ENCODE measurements at places on chromosomes 13 and 19.

GRCh38 chr13:29593605-29594297, 1.7 kb downstream of the SLC7A1 start:
- DNase-seq = no peak

GRCh38 chr19:49818649-49819370, 721 bp downstream of the MED25 start:
- no peak for DNase-seq

DNA sequence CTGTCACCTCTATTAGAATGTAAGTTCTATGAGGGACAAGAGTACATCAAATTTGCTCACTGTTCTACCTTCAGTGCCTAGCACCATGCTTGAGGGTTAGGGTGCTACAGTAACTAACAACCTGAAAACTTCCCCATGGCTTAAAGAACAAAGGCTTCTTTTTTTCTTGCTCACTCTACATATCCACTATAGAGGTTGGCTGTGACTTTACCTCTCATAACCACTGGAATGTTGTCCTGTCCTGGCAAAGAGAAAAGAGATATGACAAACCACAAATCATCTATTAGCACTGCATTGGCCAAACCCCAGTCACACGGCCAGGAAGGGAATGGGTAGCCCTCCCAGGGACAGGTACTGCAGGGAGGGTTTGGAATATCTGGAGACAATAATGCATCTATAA, 23.2 kb upstream of the ACOD1 start:
- no peak for DNase-seq

- no peak for DNase-seq
Measured at GRCh38 chr19:32542477-32543108, 38.4 kb upstream of the PDCD5 start.

GRCh38 chr13:110230661-110231347, 76.2 kb downstream of the COL4A1 start:
- DNase-seq = no peak

GRCh38 chr19:49590971-49591730, at the start of gene PRR12:
Gene PRR12, plus strand, starts transcription at chr19:49591182. Its CDS starts 473 bp downstream, at chr19:49591655.
- DNase-seq = peak; percentile 65

DNA sequence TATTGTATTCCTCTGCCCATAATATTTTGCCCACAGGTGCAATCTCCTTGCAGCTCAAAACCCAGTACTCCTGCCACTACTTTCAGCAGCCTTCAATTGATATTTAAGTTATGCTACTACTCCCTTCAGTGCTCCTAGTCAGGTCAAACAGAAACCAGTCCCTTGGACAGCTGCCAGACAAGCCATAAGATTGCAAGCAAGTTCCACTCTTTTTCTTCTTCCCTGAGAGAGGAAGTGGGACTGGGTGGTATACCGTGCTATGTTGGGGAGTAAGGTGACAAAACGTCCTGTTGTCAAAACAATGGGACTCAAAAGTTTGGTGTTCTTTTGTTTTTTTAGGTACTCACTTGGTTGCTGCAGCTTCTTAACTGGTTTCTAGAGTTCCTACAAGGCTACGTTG, 63.1 kb upstream of the FRY start:
- no peak for DNase-seq

DNA sequence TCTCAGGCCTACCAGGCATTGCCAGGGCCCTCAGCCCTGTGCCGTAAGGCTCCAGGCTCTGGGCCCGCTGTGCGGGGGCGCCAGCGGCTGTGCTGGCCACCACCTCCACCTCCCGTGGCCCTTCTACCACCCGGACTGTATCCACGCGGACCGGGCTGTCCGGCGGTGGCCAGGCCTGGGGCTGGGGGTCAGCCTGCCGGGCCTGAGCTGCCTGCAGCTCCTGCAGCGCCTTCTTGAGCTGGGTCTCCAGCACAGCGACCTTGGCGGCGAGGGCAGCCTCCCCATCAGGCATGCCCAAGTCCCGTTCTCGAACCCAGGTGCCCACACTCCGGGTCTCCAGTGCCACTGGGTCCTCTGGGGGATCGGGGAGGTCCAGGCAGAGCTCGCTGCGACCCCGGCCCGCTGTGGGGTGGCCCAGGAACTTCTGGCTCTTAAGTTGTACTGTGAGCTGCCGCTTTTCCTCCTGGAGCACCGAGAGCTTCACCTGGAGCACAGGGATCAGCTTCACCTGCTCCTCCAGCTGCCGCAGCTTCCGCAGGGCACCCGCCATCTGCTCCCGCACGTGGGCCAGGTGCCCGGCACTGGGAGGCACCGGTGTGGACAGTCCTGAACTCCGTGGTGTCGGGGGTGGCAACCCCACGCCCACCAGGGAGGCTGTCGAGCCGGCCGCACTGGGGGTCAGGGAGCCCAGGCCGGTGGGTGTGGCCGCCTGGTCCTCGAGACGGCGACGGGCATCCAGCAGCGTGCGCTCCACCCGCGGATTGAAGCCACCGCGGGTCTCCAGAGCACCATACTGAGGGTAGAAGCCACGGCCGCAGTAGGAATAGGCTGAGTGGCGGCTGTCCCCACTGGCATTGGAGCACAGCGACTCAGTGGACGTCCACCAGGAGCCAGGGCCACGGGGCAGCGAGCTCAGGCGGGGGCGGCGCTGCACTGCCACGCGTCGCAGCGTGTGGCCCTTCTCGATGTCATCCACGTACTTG, 4.1 kb downstream of the KANK2 start:
- DNase-seq = no peak

- no peak for DNase-seq
Measured at GRCh38 chr13:84192125-84192524, 309.9 kb upstream of the SLITRK1 start.

- no peak for DNase-seq
Measured at GRCh38 chr13:111632906-111633305, 312.5 kb downstream of the TEX29 start.

- DNase-seq = no peak
Measured at GRCh38 chr13:48156466-48156865, 61.6 kb upstream of the MED4 start.

DNA sequence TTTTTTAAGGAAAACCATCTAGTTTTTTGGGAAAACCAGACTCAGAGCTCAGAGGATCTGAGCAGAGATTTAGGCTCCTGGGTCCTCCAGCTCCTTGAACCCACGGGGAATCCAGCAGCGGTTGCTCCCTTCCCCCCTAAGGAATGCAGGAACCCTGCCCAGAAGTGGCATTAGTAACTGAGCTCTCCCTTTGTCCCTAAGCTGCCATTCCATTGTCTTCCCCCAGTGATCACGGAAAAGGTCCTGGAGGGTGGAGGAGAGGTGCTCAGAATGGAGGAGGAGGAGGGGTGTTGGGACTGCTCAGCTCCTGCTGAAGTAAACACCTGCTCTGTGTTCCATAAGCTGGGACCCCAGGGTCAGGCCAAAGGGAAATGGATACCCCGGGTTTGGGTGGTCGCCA, 16.8 kb upstream of the OR1M1 start:
- DNase-seq = no peak

DNA sequence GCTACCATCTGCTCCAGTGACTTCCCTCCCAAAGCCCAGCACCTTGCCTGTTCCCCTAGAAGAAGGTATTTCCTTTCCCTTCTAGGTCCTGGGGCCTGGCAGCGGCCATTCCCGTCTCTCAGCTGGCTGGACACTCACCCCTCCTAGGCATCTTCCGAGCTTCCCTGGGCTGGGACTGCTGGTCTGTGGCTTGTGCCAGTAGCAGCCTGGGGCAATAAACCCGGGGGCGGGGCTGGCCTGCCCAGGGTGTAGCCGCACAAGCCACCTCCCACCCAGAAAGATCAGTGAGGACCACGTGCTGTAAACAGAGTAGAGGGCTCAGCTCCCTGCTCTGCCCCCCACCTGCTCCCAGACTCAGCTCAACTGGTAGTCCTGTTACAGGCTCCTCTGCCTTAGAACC, 15.0 kb downstream of the LIPE start:
- no peak for DNase-seq

DNA sequence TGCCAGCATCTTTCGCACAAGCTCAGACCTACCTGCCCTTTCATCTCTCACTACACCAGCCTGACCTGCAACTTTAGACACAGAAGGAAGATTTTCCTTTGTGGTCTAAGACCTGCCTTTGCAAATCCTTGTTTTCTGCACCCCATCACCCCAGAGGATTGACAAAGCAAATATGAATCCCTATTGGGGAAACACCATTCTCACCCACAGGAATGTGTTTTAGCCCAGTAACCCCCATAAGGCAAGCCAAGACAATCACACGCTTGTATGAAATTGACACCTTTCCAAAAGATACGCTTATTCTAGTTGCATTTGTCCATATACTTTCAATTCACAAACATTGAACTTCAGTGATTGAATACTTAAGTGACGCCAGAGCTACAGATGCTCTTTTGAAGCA, 55.7 kb downstream of the SPATA13 start:
- no peak for DNase-seq

DNA sequence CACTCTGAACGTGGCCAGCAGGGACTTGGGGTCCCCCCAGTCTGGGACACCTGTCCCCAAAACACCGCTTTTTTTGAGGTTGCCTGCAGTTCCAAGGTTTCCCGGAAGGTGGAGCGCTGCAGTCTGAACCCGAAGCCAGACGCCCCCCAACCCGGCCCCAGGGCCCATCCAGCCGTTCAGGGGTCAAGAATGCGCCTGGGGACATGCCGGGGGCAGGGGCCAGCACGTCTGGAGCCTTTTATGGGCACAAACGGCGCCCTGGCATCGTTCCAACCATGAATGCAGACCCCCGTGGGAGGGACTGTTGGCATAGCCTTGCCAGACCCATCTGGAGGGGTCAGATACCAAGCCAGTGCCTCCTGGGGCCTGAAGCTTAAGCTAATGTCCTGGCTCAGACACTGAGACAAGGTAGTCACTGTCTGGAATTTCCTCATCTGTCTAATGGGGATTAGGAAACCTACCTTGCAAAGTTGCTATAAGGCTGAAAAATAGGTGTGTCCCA, 6.9 kb downstream of the S1PR5 start:
- no peak for DNase-seq

DNA sequence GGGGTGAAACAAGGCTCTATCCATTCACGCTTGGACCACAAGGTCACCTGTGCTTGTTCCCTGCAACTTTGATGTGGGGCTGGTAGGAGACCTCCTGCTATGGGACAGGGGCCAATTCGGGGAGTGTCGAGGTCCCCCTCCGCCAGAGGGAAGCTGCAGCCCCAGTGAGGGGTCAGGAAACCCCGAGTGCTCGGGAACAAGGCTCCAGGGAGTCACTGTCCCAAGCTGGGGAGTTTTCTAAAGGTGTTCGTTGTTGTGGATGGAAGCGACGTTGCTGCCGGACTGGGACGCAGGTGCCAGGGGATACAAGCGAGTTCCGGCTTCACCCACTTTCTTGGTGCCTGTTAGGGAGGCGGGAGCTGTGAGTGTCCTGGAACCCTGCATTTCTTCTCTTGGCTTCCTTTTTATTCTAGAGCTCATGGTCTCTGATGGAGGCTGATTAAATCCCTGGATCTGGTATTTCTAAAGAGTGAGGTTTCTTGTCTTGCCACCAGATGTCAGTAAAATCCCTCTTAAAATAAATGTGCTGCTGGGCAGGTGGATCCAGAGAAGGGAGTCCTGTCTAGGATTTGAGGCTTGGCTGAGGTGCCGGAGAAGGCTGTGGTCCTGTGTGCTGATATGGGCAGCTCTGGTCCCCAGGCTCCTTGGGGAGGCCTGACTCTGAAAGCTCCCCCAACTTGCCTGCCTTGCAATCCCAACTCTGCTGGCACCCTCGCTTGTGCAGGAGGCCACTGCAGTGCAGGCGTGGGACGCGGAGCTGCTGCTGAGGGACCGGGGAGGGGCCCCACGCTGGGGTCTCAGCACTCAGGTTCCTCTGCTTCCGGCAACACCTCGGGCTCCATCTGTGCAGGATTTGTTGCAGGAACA, 153.9 kb downstream of the TEX29 start:
- peak; percentile 56 for DNase-seq

GRCh38 chr13:112443995-112444311, 67.8 kb downstream of the SPACA7 start:
- peak; percentile 37 for DNase-seq

DNA sequence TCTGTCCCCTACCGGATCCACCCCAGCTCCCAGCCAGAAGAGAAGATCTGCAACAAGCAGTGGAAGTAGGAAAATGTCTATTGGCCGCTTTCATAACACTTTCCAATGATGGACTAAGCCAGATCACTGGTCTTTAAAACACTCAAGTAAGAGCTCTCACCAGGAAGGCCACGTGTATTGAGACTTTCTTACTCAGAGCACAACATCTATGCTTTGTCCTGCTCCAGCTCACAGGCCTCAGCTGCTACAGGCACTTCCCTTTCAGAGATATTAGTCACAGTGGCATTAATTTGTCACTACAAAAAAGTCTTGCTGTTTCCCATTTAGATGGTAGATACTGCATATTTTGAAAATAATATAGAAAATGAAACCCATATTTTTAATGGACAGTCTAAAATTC, 164.2 kb downstream of the ABCC4 start:
- no peak for DNase-seq

GRCh38 chr19:11265785-11266236, 3.5 kb upstream of the DOCK6 start:
- DNase-seq = no peak

- no peak for DNase-seq
Measured at GRCh38 chr19:38707512-38708114, 36.7 kb downstream of the CAPN12 start.

DNA sequence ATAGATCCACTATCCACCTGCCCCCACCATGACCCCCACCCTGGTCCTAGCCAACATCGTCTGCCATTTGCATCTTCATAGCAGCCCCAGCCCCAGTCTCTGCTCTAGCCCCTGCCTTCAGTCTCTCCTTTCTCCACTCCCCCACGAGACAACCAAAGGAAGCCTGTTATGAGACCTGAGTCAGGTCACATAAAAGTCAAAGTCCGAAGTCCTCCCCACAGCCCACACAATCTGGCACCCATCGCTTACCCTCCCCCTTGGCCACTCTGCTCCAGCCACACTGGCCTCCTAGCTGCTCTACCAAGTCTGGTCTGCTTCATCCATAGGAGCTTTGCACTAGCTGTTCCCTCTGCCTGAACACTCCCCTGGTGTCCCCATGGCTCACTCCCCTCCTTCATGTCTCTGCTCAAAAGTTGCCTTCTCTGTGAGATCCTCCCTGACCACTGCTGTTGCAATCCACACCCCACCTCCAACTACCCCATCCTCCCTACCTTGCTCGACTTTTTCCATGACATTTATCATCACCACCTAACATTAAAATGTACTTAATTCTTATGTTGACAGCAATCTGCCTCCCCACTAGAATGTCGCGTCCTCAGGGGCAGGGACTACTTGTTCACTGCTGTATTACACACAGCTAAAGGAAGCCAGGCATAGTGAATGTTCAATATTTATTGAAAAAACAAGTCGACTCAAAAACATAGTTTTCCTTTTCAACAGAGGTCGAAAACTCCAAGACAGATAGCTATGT, 1.2 kb upstream of the PLEKHG2 start:
- no peak for DNase-seq

DNA sequence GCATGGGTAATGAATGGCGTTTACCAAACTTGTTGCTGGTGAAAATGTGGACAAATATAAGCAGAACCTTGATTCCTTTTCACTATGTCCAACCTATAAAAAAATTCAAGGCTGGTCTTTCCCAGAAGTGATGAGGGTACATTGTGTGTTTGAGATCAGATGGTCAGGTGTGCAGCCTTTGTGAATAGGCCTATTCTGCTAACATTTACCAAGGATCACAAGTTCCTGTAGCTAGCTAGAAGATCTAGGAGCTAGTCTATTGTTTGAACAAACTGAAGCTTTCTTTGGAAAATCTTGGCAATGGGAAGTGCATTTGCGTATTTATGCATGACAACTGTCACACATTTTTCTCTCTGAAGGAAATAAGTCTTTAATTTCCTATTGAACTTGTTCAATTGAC, 489.6 kb downstream of the KLF5 start:
- no peak for DNase-seq
